ENCODE measurements at places on chromosomes 4 and X.

DNA sequence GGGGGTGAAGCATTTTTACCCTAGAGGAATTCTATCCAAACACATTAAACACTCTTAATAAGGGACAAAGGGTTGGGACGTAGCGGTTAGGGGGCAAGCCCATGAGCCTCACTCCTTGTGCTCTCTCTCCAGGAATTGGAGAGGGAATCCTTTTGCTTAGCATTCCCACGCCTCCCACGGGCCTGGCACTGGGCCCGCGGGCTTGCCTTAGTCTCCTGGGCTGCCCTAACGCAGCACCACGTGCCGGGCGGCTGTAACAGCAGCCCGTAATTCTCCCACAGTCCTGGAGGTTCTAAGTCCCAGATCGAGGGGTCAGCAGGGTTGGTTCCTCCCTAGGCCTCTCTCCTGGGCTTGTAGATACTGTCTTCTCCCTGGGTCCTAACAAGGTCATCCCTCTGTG lies 67.5 kb downstream of the TBL1X start:
- DNase-seq = no peak

DNA sequence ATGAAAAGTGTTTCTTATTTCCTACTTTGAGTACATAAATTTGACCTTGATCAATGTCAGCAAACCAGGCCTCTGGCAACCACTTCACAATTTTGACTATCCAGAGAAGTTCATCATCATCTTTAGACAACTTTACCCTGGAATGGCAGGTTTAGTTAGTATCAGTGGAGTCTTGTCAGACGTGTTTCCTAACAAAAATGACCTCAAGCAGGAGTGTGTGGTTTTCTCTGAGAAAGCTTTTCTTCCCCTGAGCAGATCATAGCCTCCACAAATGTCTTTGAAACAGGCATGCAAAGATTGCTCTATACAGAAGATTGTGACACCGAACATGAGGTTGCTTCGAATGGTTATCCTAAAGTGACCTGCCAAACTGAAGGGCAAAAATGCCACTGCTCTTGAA lies 642.3 kb downstream of the RPA4 start:
- DNase-seq = no peak

- no peak for DNase-seq
These were observed 72.2 kb upstream of the RBPJ start for GRCh38 chr4:26248647-26249046.

DNA sequence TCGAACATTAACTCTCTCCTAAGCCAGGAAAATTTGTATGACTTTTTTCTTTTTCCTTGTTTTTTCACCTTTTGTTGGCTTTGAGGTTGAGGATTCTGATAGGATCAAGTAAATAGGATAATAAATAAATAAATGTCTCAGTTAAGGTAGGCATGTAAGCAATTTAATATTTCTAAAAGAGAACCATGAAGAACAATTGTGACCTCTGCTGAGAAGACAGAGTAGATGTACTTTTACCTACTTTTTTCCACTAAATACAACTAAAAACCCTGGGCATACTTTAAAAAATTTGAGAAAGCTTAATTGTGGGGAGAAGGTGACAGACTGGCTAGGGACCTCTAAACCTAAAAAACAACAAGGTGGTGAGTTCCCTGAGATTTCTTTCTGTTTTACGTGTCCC lies 31.6 kb upstream of the CLNK start:
- no peak for DNase-seq

GRCh38 chrX:136598631-136599030 lies 49.3 kb upstream of the CD40LG start:
- no peak for DNase-seq

- DNase-seq = no peak
These were observed 112.6 kb downstream of the ATP10D start for GRCh38 chr4:47597696-47598095.

DNA sequence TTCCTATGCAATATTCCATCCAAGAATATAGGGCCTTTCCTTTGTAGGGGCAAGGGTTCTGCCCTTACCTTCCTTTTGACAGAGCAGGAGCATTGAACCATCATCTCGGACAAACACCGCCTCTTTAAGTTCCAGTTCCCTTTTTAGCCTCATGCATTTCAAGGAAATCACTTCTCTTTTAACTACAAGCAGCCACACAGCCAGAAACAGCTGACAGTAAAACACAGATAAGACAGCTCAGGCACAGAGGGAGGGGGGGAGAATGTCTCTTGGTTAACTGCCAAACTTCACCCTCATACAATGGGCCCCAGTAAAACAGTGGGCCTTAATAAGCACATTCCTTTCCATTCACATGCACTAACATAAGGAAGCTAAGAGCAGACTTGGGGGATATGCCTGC lies 648.3 kb downstream of the GABRG1 start:
- DNase-seq = no peak

GRCh38 chr4:91734682-91735081 lies 569.1 kb upstream of the GRID2 start:
- no peak for DNase-seq

DNA sequence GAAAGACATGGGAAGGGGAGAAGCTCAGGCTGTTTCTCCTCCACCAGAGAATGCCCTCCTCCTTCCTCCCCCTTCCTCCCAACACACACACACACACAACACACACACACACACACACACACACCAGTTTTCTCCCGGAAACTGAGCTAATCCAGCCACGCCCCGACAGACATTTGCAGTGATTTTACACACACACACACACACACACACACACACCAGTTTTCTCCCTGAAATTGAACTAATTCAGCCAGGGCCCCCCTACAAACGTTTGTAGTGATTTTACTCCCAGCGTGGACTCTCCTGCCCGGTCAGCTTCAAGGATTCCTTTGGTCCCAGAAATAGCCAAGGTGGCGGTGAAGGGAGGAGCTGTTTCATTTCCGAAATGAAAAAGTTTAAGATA lies 32.9 kb upstream of the STX18 start:
- no peak for DNase-seq
